ENCODE measurements at places on chromosomes 3 and 15.

- DNase-seq = no peak
Measured at GRCh38 chr3:178525251-178525650, 11.0 kb upstream of the KCNMB2 start.

GRCh38 chr15:75776065-75776423 lies 63.4 kb upstream of the CSPG4 start:
- no peak for DNase-seq

DNA sequence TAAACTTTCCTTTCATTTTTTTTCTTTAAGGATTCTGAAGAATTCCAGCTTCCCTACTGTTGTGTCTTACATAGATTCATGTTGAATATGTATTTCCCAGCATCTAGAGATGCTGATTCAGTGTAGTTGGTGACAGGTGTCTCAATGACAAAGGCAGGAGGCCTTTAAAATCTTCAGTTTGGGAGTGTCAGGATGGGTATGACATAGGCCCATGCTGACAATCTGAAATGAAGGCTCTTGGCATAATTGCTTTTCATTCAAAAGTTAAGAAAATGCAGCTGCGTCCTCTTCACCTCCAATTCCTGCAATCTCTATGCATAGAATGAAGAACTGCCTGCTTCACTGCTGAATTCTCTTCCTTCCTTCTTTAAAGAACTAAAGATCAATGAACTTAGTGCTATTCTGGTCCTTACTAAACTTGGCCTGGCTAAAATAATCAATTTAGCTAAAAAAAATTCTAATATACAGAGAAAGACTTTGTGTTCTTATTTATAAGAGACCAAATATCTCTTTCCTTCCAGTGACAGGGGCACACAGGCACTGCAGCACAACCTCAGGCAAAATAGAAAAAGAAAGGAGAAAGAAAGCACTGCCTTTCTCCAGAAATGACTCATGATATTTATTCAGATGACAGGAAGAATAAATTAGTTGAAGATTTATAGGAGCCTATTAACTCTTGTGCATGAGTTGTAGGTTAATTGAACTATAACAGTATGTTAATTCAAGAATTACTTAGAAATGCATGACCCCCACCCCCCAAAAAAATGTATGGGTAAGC lies 152.6 kb upstream of the GBE1 start:
- DNase-seq = no peak

DNA sequence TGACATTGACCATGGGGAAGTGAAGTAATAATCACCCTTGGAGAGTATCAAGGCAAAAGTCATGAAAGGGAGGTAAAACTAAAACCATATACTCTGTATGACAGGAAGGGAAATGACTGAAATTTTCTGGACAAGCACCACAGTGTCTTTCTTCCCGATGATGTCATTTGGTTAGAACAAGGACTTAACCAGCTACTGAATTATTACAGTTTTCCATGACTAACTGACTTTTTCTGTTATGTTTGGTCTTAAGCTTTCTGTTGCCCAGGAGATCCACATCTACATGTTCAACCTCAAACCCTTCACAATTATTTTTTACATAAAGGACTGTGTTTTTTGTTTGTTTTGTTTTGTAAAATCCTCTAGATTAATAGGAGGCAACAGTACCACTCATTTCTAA lies 191.9 kb upstream of the IL12A start:
- no peak for DNase-seq

- no peak for DNase-seq
Measured at GRCh38 chr15:41794081-41794480, 19.8 kb downstream of the MAPKBP1 start.

GRCh38 chr15:48397841-48398240 lies 66.6 kb downstream of the DUT start:
- no peak for DNase-seq

DNA sequence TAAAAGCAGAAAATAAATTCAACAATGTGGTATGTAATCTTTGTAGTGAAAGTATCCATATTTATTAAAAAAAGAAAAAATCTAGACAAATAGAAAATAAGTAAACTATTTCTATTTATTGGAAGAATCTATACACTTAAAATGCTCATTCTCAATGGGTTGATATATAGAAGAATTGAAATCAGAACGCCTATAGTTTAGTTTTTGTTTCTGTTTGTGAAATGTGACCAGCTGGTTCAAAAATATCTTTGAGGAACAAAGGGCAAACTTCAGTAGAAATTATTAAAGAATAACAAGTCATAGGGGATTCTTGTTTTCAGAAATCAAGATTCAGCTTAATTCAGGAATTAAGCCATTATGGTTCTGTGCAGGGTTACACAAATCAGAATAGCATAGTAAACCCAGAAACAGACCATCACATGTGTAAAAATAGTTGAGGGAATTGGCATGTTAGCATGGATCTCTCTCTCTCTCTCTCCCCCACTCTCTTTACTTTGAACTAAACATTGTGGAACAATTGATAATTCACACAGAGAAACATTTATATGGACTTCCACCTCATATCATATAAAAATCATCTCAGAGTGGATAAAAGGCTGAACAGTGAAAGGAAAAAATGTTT lies 134.0 kb downstream of the CHL1 start:
- no peak for DNase-seq
